ENCODE measurements at places on chromosomes 4 and X. TPM values are rescaled to one million over a fixed set of nuclear protein-coding genes. Genes with fewer than 3 reads are reported as not detected.

MID1 gene
- total RNA-seq: not detected

WDR17 gene
- total RNA-seq: 2.1 TPM

GNRHR gene
- total RNA-seq: not detected

NPNT gene
- total RNA-seq: 0.12 TPM

NDNF gene
- not detected for total RNA-seq

RTL3 gene
- total RNA-seq: not detected

PNCK gene
- total RNA-seq: 0.36 TPM

ANXA10 gene
- total RNA-seq: not detected

FRG2 gene
- not detected for total RNA-seq

DNA sequence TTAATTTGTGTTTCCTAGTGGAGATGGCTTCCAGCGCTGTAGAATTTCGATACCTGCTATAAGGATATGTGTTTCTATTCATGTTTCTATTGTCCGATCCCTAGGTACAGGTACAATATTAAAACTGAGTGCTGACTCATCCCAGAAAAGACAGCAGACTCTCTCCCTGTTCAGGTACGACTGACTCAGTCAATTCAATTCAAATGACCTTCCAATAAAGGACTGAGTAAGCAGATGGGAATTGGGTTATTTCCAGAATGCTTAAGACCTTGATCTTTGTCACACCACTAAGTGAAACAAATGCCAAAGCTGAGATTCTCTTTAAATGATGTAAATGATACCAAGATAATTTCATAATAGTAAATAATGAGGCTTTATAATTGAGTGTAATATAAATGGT, 1596.9 kb downstream of the RPA4 start:
- no peak for DNase-seq

DNA sequence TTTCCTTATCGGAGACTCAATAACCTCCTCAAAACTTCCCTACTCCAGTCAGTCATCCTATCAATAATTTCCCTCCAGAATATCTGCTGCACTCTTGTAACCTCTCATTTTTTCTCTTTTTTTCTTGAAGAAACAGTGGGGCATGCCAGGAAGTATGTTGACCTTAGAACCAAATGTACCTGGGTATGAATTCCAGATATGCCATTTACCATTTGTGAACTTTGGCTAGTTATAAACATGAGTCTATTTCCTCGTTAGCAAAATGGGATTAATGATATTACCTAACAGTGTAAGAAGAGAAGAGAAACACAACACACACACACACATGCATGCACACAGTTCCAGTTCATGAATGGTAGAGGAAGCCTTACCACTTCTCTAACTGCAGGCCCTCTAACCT, 578.2 kb downstream of the FAM133A start:
- no peak for DNase-seq

GRCh38 chr4:38788317-38788716, 5.5 kb upstream of the TLR10 start:
- DNase-seq: no peak

- no peak for DNase-seq
Observed at GRCh38 chrX:2188330-2188792, 312.4 kb downstream of the DHRSX start.

DNA sequence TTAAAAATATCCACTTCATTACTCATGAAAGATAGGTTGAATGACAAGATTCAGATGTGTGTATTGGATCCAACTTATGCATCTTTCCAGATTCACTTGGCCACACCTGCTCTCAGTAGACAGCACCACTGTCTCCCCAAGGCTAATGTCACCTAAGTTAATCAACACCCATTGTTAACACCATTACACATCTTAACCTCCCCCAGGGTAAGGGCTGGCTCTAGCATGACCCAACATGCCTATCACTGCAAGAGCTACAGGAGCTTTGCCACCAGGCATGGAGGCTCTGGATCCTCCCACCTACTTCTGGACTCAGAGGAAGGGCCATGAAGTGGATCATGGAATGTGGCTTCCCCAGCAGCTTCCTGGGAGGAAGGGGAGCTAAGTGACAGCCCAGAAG, 32.8 kb upstream of the LSM6 start:
- no peak for DNase-seq

- no peak for DNase-seq
Observed at GRCh38 chrX:124433186-124433585, 86.8 kb downstream of the SH2D1A start.

GRCh38 chr4:993111-994029, at the start of gene SLC26A1:
Gene SLC26A1, minus strand, starts transcription at chr4:993404. Its CDS starts 1,701 bp downstream, at chr4:991703.
- no peak for DNase-seq

DNA sequence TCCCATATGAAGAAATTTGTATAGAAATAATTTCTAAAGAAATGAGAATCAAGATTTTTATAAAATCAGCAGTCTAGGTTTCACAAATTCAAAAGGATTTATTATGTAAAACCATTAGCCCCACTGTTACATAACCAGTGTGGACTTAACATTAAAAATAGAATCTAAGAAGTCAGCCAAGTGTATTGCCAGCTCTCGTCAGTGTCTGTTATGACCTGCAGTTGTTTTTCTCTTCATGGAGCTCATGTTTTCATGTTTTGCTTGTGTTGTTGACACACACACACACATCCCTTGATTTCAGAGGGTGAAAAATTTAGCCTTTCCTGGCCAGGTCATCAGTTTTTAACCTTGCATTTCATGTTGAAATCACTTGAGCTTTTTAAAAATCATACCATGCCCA, 39.5 kb downstream of the USP38 start:
- DNase-seq: no peak

- no peak for DNase-seq
Observed at GRCh38 chr4:27088491-27088890, 227.8 kb downstream of the STIM2 start.

DNA sequence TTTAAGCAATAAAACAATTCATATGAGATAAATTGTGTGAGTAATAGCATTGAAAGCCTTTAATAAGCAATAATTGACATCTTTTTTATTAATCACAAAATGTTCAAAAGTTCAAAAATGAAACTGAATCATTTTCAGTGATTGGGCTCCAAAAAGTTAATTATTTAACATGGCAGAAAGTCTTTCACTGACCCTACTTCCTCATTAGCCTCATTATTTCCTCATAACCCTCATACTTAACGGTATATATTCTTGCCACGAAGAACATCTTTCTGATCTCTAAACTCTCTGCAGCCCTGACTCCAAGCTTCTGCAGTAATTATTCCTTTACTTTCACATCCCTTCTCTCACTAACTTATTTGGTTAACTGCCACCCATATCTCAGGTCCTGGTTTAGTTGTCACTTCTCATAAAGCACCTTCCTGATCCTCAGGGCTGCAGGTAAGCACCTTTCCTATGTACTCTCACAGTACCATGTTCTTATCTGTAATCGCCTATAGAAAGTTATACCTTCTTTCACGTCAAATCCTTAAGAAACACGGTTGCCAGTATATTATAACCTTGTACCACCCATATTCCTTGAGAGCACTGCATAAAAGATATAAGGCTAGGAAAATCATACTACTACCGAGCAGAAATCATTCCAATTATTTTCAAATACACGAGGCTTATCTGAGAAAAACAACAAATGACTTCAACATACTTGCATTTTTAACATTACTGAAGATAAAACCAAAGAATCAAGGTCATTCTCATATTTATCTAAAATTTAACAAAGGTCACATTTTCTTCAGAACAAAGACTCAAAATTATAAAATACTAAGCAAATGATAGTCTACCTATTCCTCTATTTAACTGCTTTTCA, 72.2 kb downstream of the PPP3CA start:
- DNase-seq: no peak

DNA sequence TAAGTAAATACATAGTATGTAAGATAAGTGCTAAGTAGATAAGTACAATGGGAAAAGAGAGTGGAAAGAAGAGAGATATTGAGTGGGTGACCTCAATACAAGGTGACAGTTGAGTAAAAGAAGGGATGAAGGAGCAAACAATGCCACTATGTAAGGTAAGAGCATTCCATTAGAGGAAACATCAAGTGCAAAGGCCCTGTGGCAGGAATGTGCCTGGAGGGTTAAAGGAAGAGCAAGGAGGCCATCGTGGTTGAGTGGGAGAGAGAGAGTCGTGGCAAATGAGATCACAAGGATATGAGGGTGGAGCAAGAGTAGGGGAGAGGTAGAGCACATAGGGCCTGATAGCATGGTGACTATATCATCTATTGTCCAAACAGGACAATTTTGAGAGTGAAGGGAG, 13.4 kb downstream of the EDNRA start:
- DNase-seq: no peak

DNA sequence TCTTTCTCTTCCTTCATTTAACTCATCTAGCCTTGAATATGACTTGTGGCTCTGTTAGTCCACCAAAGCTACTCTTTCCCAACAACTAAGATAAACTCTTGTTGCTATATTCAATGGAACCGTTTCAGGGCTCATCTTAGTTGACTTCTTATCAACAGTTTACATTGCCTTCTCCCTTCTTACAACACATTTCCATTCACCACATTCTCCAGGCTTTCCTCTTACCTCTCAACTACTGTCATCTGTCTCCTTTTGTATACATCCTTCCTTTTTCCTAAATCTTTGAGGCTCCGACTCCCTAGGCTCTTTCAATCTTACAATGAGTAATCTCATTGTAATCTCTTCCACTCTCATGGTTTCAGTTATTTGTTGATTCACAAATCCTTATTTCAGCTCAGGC, 58.5 kb downstream of the NCAPG start:
- DNase-seq: no peak

- no peak for DNase-seq
Observed at GRCh38 chrX:13574600-13574999, 5.2 kb downstream of the EGFL6 start.

- DNase-seq: no peak
Observed at GRCh38 chr4:168782439-168782838, 227.6 kb downstream of the CBR4 start.

DNA sequence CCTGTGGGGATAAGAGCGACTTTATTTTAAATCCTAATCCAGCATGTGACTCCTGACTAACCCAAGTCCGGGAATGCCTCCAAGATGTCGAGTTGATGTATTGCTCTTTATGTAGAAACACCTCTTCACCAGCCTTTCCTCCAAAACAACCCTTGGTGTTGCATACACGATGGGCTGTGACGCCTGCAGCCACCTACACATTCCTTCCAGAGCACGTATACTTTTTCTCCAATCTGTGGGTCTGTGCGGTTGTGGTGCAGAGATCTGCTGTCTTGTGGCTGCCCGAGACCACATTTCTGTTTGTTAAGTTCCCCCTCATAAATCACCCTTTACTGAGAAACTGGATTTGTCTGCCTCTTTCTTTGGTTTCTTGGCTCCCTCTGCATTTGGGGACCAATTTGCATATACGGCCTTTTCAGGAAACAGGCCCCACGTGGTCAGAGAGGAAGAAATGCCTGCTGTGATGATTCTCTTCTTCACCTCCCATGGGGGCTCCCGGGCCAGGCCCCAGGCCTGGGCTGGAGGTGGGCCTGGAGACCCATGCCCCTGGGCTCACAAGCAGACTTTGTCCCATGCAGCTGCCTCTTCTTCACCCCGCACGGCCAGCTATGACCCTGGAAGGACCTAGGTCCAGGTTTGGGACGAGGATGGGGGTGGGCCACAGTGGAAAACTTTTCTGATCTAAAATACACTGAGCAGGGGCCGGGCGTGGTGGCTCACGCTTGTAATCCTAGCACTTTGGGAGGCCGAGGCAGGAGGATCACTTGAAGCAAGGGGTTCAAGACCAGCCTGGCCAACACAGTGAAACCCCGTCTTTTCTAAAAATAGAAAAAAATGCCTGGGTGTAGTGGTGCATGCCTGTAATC, 21.4 kb upstream of the AFAP1 start:
- DNase-seq: peak; percentile 91

DNA sequence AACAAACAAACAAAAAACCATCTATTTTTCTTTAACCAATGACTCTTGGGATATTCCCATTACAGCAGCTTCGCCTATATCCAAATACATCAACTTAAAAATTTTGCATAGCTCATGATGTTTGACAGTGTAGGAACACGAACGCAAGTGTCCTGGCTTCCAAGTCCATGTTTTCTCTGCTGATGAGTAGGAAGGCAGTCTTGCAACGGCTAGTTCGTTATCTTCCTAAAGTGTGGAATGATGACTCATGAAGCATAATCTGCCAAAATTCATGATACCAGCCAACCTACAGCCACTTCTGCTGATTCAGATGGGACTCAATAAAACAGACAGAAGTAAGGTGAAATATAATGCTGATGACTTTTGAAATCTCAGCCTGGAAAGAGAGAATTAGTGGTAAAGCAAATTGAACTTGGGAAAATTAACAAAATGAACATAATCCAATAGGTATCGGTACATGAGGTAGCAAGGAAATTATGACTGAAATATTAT, 6.4 kb upstream of the SEPTIN11 start:
- no peak for DNase-seq

GRCh38 chr4:103405415-103405814, 207.3 kb upstream of the CENPE start:
- no peak for DNase-seq

- DNase-seq: peak; percentile 76
Observed at GRCh38 chr4:6332042-6332668, 62.5 kb downstream of the WFS1 start.

DNA sequence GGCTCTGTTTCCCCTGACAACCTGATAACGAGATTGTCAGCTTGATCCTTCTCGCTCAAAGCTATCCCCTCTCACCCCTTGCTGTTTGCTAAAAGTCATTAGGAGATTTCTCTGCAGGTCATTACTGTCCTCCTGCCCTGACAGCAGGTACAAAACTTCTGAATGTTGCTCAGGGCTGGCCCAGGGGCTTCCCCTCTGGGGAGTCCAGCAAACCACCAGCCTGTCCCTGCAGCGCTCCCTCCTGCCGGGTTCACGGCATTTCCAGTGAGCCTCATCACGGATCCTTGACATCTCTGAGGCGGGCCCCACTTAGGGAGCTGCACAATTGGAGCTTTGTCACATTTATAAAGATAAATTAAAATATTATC, 5.2 kb upstream of the SORCS2 start:
- DNase-seq: no peak

- peak; percentile 90 for DNase-seq
Observed at GRCh38 chrX:13087322-13088155, 43.1 kb upstream of the FAM9C start.

DNA sequence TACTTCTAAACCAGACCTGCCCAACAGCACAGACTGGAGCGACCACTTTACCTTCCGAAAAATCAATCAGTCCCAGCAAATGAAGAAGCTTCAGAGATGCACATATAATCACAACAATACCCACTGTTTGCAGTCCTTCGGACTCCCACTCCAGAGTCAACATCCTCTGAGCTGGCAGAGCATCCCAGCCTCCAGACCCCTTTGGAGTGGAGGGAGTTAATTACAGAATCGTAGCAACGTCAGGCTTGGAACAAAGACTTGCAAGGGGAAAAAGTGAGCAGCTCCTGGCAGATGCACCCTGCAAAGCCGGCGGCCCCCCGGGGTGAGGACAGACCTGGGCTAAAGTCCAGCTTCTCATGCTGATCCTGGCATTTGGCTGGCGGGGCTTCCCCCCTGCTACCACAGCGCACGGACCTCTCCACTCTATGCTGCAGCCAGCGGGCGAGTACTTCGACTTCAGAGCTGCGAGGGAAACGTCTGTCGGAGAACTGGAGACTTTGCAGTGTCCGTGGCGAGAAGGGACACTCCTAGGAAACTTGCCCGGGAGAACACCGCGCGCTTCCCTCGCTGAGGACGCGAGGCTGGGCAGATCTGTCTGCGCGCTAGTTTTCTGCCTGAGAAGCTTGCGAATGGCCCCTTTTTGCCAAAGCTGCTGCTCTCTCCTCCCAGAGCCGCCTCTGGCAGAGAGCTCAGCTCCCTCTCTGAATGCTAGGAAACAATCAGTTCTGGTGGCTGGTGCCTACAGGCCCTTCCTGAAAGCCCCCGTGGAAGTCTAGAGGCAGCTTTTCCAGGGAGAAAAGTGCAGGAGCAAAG, 283.7 kb downstream of the PACRGL start:
- no peak for DNase-seq
